ENCODE measurements at places on chromosomes 1 and 21. TPM values are rescaled to one million over a fixed set of nuclear protein-coding genes. Genes with fewer than 3 reads are reported as not detected.

DNA sequence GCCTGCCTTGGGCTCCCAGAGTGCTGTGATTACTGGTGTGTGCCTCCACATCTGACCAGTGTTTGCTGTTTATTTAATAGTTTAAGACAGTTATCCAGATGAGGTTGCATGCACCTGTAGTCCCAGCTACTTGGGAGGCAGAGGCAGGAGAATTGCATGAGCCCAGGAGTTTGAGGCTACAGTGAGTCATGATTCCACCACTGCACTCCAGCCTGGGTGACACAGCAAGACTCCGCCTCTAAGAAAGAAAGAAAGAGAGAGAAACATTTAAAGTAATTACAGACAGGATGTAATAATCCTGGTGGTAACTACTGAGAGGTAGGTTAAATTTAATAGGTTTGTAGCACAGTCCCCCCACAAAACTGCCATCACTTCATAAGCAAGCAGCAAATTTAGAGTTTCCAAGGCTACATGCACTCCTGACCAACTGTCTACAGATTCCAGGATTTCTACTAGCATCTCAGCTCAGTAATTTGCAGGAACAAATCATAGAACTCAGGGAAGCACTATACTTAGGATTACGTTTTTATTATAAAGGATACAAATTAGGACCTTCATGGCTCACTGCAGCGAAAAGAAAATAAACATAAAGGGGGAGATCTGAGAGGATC lies 89.6 kb downstream of the PKN2 start:
- no peak for DNase-seq

Gene ADAM30
- total RNA-seq = not detected

- DNase-seq = no peak
These were observed 811 bp upstream of the ZNF672 start for GRCh38 chr1:248837045-248837780.

Gene CR1
- 1.6 TPM for total RNA-seq

DNA sequence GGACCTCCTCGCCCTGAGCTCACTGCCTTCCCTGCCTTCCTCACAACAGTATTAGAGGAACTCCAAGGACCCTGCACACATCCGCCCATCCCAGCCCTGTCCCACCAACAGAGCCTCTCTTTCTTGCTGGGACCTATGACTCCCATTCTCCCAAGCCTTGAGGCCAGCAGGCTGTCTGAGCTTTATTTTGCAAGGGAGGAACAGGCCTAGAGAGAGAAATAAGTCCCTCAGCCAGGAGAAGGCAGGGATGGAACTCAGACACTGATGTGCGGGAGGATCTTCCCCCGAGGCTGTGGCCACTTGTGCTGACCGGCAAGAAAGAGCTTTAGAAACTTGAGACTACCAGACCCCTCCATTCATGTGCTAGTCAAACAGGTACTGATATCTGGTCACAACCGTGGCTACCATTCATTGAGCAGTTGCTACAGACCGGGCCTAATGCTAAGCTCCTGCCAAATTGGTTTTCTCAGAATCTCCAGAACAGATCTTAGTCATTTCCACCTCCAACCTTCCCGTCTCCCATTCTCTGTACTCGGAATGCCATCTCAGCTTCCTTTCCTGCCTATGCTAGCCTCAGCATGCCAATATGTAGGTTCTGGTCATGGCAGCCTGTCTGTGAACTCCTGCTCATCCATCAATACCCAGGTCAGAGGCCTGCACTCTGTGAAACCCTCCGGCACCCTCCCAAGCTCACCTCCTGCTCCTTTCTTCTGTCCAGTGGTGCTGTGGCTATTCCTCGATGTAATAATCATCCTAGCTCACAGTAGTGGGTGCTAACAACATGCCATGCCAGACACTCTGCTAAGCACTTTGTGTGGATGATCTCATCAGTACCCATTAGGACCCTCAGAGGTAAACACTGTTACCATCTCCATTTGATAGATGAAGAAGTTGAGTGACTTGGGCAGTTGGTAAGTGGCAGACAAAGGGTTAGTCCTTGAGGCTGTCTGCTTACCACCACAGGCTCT lies 3.8 kb downstream of the TMEM54 start:
- no peak for DNase-seq

Gene FRRS1
- 22.5 TPM for total RNA-seq

DNA sequence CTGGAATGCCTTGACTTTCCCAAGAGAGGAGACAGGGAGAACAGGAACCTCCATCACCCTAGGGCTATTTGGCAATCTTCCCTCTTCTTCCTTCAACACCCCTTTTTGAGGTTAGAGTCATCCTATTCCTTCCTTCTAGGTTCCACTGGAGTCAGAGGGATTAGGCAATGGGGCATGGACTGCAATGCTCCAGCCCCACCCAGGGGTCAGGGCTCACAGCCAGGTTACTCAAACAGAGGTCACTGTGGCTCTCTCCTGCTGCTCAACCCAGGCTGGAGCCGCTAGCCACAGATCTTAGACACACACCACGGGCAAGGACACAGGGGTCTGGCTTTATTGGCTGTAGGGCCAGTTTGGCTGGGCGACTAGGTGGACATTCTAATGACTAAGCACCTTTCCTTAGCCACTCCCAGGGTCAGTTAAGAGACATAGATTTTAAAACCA lies 145.5 kb upstream of the NRIP1 start:
- DNase-seq = peak; percentile 20

DNA sequence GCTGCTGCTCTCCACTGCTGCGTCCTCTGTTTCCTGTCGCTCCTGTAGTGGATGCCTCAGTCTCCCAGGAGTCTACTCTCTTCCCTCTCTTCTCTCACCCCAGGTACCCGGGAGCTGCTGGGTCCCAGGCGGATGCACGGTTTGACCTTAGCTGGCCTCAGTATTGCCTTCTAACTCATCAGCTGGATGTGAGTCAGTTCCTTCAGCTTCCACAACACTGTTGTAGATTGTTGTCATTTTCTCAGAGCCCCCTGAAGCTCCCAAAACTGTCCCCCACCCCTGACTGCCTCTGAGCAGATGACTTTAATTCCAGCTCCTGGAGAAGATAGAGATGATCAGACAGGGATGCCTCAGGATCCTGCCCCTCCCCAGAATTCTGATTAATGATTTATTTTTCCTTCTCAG lies 7.2 kb downstream of the CNIH3 start:
- no peak for DNase-seq

Gene TNFRSF8
- total RNA-seq = 2.3 TPM

DNA sequence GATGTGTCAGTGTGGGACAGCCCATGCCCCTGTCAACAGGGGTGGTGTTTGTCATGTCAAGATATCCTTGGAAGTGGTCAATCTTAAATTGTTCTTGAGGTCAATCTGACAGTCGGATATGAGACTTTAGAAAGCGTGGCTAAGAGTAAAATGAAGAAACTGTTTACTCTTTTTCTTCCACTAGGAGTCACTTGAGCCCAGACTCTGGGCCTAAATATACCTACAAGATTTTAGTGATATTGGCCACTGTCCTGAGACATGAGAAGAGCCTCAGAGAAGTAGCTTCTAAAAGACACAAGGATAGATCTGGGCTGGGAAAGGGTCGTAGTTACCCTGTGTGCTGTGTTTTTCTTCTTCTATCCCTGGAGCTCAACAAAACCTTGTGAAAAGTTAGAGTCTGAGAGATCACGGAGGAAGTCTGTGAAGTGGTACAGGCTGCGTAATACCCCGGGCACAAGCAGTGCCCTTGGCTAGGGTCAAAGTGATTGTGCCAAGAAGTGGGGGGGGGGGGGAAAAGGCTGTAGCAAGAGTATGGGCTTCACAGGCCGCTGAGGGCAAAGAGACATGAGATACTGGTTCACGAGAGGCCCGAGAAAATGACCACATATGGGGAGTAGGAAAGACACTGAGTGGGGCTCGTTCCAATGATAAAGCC lies 355.2 kb upstream of the GREM2 start:
- no peak for DNase-seq

- DNase-seq = no peak
These were observed 119.0 kb upstream of the DPT start for GRCh38 chr1:168848051-168848450.

Gene PLA2G2C
- total RNA-seq = not detected

DNA sequence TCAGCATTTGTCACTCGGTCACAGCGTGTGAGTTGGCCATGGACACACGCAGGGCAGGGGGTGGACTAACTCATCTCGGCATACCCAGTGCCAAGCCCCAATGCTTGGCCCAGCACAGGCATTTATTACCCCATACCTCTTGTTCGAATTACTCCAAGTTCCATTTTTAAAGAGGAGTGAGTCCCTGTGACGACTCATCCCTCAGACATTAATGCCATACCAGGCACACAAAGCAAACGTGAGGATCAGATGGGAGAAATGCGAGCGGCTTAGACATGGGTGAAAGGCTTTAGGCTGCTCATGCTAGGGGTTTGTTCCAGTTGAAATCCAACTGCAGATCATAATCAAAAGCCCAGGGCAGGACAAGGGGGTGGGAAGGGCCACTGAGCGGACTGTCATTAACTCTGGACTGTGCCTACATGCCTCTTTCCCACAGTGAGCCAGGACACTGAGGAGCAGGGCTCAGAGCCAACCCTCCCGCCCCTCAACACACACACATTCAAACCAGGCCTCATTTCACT lies 118.5 kb upstream of the NGF start:
- DNase-seq = no peak

DNA sequence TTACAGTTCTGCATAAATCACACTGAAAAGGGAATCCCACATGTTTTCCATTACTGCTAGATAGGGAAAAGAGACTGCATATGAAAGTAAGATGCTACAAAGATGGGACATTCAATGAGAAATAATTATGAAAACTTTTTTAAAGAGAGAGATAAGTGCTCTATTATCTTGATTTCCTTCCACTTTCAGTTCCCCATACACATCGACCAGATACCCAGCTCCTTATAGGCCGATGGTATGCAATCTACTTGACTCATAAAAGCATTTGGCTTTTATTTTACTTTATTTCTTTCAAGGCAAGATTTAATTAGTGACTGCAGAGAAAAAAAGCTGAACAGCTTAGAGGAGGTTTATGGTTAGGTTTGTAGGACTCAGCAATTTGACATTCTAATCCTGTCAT lies 13.1 kb downstream of the BRINP2 start:
- DNase-seq = no peak

Gene SERBP1
- total RNA-seq = 145 TPM

GRCh38 chr1:58850636-58851035 lies 66.8 kb upstream of the JUN start:
- no peak for DNase-seq

- no peak for DNase-seq
These were observed 33.7 kb upstream of the KCNA2 start for GRCh38 chr1:110639724-110640386.

Gene MMP23B
- total RNA-seq = 56.0 TPM

Gene C1orf87
- total RNA-seq = not detected

- no peak for DNase-seq
These were observed 11.1 kb upstream of the CSRP1 start for GRCh38 chr1:201518071-201518470.

Gene CD48
- 15.0 TPM for total RNA-seq

Gene CASQ2
- 3.9 TPM for total RNA-seq

DNA sequence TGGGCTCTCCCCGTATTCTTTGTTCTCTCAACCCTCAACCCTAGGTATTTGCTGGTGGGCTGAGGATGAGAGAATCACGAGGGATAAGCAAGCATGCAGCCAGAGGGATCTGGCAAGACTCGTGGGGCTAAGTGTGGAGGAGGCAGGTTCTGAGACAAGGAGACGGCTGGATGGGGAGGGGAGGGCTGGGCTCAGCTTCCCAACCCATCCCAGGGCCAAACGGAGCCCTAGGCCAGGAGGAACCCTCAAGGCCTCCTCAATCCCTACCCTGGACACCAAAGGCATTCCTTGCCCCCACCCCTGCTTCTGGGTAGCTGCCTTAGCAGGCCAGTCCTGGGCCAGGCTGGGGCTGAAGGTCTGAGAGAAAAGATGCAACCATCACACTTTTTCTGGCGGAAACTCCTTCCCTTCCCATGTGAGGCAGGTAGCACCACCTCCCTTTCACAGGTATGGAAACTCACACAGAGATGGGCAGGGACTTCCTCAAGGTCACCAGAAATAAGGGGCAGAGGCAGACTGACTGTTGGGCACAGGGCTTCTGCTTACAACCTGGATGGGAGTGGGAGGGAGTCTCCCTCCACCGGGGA lies 6.2 kb downstream of the MEF2D start:
- DNase-seq = no peak

GRCh38 chr21:42171091-42172053 lies 47.6 kb upstream of the ABCG1 start:
- peak; percentile 42 for DNase-seq

GRCh38 chr1:172914501-172915144 lies 136.1 kb downstream of the TNFSF18 start:
- no peak for DNase-seq

Gene SV2A
- total RNA-seq = 3.4 TPM

Gene TAF5L
- total RNA-seq = 21.5 TPM

DNA sequence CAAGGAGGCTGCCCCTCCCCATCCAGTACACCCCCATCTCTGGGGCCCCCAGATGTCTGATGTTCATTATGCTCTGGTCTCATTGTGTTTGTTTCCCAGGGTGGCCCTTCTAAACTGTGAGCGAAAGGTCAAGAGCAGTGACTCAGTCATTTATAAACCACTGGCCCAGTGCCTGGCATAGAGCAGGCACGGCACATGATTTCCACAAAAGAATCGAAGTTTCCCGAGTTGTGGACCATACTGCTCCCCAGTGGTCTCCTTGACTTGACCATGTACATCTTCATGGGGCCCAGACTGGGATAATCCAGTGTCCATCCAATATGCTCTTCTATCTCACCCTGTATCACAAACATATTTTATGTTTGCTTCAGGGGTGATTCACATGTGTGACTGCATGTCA lies 153.3 kb downstream of the NR5A2 start:
- peak; percentile 64 for DNase-seq

DNA sequence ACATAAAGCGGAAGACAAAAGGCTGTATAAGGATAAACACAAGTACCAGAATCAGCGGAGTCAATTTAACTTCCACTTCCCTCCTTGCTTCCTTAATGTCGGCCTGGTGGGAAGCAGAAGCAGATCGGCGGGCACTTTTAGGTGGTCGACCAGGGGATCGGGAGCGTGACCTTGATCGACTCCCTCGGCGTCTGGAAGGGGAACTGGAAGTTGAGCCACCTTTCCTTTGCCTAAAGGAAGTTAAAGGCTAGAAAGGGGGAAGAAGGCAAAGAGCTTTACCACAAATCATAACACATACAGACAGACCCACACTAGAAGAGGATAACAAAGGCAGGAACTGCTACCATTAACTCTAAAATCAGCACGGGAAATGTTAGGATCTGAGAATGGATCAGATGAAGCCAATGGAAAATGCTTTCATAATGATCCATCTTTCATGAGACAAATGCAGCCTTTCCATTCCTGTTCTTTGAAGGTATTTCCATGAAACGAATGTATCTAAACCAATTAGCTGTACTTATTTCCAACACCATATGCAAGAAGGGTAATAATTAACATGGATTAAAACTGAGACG lies 5.7 kb downstream of the LBR start:
- DNase-seq = no peak

Gene OTUD7B
- total RNA-seq = 35.2 TPM

DNA sequence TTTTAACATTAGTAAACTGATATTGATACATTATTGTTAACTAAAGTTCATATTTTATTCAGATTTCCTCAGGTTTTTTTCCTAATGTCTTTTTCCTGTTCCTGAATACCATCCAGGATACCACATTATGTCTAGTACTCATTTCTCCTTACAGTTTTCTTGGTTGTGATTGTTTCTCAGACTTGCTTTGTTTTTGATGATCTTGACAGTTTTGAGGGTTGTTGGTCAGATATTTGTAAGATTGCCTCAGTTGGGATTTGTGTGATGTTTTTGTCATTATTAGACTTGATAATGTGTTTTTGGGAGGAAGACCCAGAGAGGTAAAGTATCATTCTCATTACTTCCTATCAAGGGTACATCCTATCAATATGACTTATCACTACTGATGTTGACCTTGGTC lies 19.5 kb downstream of the EPB41 start:
- no peak for DNase-seq

Data from mucosa of gallbladder (tissue), 1 donor.